ENCODE measurements at places on chromosomes 3 and 15. TPM values are rescaled to one million over a fixed set of nuclear protein-coding genes. Genes with fewer than 3 reads are reported as not detected.

ROPN1B gene
- polyA plus RNA-seq = not detected

GRCh38 chr3:22922317-22922716 lies 280.8 kb upstream of the UBE2E2 start:
- DNase-seq = no peak

TMIE gene
- polyA plus RNA-seq = not detected

SV2B gene
- polyA plus RNA-seq = 0.11 TPM

DNA sequence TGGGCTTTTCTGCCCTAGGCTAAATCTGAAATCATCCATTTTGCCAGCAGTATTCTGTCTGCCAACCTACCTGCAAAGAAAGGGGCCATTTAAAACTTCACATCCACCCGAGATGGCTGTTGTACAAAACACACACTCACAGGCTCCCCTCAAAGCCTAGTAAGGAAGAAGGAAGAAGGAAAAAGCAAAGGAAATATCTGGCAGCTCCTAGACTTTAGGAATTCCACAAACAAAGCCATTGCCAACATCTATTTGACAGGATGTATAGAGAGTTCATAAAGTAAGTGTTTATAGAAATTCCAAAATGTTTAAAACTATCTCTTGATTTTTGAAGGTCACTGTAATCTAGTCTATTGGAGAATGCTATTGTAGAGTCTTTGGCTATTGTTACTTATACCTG lies 91.9 kb upstream of the THBS1 start:
- DNase-seq = no peak

EPHA6 gene
- not detected for polyA plus RNA-seq

ASB14 gene
- polyA plus RNA-seq = not detected

DNA sequence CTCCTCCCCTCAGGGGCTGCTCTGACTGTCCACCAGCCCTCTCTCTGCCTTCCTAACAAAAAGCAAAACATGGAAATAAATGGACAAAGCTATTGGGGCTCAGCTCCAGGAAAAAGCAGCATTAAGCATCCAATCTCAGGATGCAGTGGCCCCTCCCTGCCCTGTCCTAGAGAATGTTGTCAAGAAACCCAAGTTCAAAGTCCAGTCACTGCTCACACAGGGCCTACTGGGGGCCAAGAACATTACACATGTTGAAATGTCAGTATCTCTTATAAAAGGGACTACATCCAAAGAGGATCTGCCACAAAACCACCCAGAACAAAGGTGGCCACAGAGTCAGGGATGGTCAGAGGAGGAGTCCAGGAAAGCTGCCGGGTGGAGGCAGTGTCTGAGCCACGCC lies 7.6 kb upstream of the GRIP2 start:
- DNase-seq = no peak
